ENCODE measurements at places on chromosomes 1 and 21.

DNA sequence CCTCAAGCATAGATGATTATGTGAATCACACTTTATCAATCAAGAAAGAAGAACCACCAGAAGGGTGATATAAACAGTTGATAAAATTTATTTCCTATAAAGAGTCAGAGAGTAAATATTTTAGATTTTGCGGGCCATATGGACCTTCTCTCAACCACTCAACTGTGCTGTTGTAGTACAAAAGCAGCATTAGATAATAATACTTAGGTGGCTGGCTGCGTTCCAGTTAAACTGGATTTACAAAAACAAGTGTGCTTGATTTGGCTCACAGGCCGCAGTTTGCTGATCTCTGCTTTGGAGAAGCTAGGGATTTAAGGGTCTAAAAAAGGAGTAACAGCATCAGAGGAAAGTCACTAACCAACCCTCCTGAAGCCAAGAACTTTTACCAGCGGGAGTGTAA is 1406.0 kb downstream of the KCNT2 start:
- DNase-seq: peak; percentile 14

GRCh38 chr1:173420330-173420806 is 56.8 kb upstream of the PRDX6 start:
- peak; percentile 64 for DNase-seq

- DNase-seq: no peak
These were observed 37.3 kb upstream of the RHOU start for GRCh38 chr1:228698017-228698329.

DNA sequence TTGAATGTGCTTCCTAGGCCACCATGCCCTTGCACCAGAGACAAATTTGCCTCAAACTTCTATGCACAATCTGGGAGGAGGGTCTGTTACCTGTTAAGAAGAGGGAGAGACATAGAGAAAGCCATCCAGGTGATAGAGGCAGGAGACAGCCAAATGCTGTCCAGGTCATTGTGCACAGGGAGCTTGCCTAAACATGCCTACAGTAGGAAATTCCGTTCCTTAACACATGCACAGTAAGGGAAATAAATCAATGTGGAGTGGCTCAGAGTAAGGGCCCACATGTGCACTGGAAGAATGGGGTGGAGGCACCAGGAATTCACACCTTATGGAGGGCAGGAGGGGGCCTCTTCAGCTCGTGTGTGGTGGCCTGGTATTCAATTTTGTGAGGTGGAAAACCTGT is 19.5 kb upstream of the CREG1 start:
- DNase-seq: no peak

DNA sequence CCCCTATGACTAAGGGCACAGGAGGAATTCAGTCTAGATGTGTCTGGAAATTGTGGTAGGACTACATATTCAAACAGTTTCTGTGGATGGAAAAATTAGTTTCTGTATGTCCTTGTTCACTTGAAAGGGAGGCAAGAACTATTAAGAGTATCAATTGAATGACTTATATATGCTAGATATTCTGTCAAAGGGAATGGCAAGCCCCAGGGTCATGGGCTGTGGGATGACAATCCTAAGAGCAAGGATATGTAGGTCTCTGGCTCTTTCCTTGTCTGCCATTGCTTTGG is 383.5 kb upstream of the B3GALT2 start:
- no peak for DNase-seq

GRCh38 chr21:44742418-44743153 is 31.2 kb upstream of the TSPEAR start:
- DNase-seq: no peak

DNA sequence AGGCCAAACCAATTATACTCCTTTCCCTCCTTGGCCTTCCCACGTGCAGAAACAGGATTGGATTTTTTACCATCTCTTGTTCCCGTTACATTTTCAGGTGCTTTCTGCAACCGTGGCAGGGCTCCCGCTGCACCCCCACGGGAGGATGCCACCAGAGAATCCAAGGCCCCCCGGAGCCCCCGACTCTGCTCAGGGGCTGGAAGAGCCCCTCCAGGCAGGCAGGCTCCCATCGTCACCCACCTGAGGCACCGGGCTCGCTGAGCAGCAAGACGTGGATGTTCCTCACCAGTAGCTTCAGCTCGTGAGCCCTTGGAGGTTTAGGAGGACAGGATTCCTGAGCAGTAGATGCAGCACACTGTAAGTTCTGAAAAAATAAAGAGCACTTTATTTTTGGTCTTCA is 35.2 kb upstream of the PRDM15 start:
- DNase-seq: no peak

DNA sequence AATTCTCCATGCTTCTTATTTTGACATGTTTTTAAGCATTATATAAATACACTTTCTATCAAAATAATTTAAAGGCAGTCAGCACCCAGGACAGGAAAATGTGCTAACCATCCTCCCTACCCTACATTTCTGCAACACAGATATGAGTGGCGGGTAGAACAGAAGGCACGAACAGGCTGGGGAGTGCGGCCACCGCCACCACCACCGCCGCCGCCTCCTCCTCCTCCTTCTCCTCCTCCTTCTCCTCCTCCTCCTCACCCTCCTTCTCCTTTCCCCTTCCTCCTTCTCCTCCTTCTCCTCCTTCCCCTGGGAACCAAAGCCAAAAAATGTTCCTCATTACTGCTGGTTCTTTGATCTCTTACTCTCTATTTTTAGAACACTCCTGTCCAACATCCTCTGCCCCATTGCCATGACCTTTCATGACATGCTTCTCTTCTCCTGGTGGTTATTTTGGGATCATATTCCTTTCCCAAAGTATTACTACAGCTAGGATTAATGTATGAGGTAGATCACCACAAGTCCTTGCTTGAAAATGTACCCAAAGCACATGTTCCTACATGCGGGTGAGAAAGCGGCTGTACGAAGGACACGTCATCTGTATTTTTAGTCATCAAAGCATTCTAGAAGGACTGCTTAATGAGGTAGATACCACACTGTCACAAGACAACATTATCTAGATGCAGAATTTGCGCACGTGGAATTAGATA is 24.5 kb upstream of the CCN1 start:
- DNase-seq: no peak

GRCh38 chr1:165737196-165737595 is 31.5 kb downstream of the TMCO1 start:
- DNase-seq: no peak

- DNase-seq: no peak
These were observed 2.5 kb downstream of the SLAMF6 start for GRCh38 chr1:160520582-160520981.

- no peak for DNase-seq
These were observed 1271.8 kb downstream of the BRINP3 start for GRCh38 chr1:189205863-189206262.

DNA sequence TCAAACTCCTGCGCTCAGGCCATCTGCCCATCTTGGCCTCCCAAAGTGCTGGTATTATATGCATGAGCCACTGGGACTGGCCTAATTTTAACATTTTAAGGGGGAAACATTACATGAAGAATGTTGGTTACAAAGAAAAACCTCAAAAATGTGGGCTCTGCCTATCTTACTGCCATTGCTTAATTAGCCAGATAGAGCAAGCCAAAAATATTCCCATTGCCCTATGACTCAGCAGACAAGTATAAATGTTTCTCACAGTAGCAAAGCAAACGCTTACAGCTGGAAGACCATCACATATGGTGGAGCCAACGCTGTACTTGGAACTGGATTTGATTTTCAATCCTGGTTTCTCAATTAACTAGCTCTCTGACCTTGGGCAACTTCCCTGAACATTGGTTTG is 502.0 kb downstream of the SMYD3 start:
- DNase-seq: no peak

DNA sequence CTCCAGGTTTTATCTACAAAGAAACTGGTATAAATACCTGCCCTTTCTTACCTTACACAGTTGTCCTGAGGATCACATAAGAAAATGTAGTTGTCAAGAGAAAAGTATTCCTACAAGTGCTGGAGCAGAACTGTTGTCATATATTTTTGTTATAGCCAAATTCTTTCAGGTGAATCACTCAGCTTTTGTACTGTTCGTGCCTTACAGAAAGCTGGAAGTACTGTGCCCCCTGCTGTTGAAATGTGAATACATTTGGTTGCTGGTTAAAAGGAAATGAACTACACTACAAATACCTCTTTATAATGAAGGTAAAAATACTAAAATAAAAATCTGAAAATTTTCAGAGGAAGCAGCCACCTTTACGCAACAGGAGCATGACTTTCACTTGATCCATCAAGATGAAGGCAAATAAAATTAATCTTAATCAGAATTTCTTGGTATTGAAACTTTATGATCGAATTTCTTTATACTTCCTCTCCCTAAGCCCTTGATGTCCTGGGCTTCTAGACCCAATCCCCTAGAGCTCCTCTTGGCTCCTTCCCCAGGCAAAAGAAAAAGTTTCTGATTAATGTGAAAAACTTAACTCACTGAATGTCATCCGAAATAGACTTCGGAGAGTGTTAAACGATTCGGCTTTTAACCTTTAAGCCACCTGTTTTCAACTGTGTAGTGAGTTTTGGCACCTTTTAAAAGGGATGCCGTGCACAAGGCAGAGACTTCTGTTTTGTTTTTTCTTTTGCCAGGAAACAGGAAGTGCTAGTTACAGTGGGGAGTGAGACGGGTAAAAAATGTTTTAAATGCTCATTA is 12.5 kb downstream of the CHML start:
- no peak for DNase-seq

- no peak for DNase-seq
These were observed 5.4 kb upstream of the ZNF691 start for GRCh38 chr1:42841010-42841409.

DNA sequence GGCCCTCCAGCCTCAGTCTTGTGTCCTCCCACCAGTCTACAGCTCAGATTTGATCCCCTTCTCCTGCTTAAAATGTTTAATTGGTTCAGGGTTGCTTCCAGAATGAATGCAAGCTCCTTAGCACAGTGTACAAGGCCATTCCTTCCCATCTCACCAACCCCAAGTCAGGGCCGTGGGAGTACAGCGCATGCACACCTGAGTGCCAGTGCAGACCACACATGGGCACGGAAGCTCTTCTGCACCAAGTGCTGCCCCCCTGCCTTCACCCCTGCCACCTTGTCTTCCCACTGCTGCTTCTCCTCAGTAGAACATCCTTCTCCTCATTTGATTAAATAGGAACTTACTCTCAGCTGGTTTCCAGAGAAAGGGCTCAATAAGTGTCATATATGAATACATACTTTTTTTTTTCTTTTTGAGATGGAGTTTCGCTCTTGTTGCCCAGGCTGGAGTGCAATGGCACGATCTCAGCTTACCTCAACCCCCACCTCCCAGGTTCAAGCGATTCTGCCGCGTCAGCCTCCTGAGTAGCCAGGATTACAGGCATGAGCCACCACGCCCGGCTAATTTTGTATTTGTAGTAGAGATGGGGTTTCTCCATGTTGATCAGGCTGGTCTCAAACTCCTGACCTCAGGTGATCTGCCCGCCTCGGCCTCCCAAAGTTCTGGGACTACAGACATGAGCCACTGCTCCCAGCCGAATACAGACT is 9.3 kb downstream of the PMF1 start:
- DNase-seq: no peak

DNA sequence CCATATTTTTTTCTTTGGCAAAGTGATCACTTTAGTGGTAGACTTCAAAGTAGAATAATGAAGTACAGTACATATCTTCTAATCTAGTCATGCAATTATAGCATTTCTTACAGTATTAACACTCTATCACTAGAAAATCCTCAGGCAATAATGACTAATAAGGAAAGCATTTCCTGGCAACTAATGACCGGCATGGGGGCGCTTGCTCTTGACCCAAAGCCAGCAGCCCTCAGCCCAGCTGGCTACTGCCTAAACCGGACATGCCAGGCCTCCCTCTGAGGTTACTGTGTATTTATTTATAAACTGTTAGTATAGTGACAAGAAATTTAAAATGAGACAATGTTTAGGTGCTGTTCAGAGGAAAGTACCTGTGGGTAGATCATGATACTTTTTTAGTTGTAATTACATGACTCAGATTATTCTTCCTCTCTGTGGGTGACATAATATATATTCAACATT is 633.8 kb downstream of the PTPRC start:
- DNase-seq: no peak

DNA sequence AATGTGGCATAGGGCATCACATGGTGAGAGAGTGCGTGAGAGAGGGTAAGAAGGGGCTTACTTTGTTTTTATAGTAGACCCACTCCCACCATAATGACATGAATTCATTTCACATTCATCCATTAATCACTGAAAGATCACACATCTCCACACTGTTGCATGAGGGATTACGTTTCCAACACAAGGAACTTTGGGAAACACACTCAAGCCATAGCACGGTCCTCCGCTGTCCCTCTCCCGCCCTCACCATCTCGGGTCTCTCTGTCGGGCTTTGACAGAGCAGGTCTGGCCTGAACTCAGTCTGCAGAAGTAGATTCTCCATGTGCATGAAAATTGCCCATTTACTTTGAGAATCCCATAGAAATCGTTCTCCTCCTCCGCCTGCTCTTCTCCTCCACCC is 312.2 kb downstream of the MATN1 start:
- DNase-seq: no peak

- DNase-seq: no peak
These were observed 5.4 kb upstream of the GJA8 start for GRCh38 chr1:147897029-147897752.

GRCh38 chr1:201775380-201775779 is 53.6 kb upstream of the IPO9 start:
- no peak for DNase-seq

- DNase-seq: no peak
These were observed 3.2 kb downstream of the CTSE start for GRCh38 chr1:206020393-206021007.

DNA sequence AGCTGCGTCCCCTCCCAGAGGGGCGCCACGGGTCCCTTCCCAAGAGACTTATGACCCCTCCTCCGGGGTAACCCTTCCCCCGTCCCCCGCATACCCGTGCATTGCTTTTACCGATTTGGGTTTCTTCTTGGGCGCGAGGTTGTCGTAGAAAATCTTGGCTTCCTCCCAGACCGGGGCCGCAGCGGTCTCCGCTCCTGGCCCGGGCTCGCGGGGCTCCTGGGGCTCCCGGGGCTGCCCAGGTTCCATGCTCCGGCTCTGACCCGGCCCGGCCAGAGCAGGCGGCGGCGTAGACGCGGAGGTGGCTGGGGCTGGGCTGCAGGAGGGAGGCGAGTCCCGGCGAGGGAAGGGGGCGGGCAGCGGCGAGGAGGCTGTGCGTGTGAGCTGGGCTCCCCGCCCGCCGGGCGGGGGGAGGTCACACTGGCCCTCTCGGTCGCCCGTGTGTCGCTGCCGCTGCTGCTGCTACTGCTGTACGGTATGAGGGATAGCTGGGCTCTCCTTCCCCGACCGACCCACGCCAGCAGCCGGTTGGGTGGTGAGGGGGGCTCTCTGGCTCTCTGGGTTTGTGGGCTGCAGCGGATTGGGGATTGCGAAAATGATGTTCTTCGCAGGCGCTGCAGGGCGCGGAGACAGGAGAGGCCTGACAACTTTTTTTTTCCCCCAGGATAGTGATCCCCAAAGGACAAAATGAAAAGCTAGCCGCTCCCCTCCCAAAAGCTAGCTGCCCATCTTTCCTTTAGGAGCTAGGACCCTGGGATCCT is at the start of gene NT5C1A:
Gene NT5C1A, minus strand, starts transcription at position 315 of the 758 bp plus-strand sequence. Its CDS starts 69 bp downstream, at position 246.
- DNase-seq: peak; percentile 69

GRCh38 chr1:110207831-110208230 is 2.3 kb upstream of the KCNC4 start:
- peak; percentile 80 for DNase-seq

- DNase-seq: no peak
These were observed 34.1 kb downstream of the CMPK1 start for GRCh38 chr1:47367651-47368050.

- DNase-seq: no peak
These were observed 159.9 kb upstream of the JUN start for GRCh38 chr1:58943776-58944175.

GRCh38 chr1:231322880-231323530 is 14.6 kb downstream of the EXOC8 start:
- no peak for DNase-seq
